ENCODE measurements at places on chromosomes 1 and 21.

GRCh38 chr21:38831526-38832467 lies 26.1 kb downstream of the ETS2 start:
- DNase-seq, result no peak

- no peak for DNase-seq
Measured at GRCh38 chr1:20693623-20694022, 24.2 kb downstream of the KIF17 start.

- DNase-seq, result no peak
Measured at GRCh38 chr1:61322008-61322744, 239.8 kb downstream of the NFIA start.

GRCh38 chr1:170697316-170697715 lies 33.4 kb downstream of the PRRX1 start:
- no peak for DNase-seq

- no peak for DNase-seq
Measured at GRCh38 chr1:169025412-169025811, 81.1 kb upstream of the ATP1B1 start.

DNA sequence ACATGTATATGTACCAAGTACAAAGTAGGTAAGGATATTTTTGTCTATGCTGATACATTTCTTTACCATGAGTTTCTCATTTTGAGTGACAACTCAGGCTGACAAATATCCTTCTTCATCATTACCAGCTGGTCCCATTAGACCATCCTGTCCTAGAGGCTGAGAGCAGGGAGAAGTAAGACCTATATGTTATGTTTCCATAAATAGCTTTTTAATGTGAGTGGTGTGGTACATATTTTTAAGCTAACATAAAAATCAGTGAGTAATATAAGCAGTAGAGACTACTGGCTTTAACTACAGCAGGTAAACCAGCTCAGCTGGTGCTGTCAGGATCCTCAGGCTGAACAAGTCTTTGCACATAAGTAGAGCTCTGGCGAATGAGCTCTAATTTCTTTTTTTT lies 62.4 kb downstream of the CLEC20A start:
- no peak for DNase-seq

- peak; percentile 71 for DNase-seq
Measured at GRCh38 chr1:235253219-235253962, 74.6 kb downstream of the ARID4B start.

DNA sequence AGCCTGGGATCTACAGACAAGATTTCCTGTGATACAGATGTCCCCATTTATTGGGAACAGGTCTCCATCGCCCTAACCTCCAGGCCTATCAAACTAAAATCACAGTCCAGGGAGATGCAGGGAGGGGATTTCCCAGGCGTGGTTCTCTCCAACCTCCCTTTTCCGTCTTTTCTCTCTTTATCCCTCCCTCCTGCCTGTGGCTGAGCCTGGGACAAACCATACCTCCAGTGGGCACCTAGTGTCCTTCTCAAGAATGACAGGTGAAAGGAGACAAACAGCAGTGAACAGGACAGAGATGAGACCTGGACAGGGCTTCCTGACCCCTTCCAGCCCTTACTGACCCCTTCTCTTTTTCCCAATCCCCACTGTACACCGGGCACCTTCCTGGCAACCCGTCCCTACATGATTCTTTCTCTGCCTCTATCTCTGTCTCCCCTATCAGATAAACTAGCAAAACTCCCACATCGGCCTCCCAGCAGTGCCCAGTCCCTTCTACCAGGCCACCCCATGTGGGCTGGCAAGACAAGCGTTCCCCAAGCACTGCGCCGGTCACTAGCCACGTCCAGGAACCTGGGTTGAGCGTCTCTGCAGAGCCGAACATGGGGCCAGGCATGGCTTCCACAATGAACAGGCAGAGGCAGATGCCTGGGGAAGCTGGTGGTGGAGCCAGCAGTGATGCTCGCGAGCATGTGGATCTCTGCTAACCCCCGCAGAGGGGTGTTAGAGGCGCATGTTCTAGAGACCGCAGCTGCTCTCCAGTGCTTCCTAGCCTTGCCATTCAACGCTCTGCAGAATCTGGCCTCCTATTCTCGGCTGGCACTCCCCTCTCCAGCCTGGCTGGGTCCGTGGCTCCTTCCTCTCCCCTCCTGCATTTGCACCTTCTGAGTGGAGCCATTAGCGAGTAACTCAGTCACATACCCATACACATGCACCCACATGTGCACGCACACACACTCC lies 54.7 kb downstream of the ELK4 start:
- peak; percentile 40 for DNase-seq

DNA sequence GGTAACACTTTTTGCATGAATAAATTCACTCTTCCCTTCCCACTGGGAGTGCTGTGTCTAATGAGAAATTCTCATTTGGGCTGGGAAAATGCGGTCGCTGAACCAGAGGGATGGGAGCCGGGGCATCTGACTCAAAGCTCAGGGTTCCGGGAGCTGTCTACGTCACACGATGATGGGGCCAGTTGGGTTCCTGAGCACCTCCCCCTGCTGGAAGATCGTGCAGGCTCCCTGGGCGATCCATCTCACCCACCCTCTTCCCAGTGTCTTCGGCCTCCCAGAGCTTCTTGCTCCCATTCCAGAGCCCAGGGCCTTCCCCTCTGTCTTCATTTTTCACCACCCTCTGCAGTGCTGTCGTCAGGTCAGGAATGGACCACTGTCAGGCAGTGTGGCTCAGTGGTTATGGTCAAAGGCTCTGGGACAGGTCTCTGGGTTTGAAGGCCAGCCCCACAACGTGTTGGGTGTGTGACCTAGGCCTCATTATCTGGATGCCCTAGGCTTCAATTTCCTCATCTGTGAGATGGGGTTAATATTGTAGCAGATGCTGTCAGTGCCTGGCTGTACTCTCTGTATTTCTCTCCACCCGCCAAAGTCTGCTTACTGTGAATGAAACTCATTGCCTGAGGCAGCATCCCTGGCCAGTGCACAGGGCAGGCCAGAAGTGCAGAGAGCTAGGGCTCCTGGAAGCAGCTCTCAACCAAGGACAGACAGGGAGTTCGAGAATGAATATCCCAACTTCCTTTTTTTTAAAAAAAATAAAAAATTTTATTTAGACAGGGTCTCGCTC lies 31.8 kb downstream of the IGSF21 start:
- no peak for DNase-seq

- DNase-seq, result no peak
Measured at GRCh38 chr1:169113613-169114119, 7.2 kb downstream of the ATP1B1 start.

- DNase-seq, result no peak
Measured at GRCh38 chr1:206809504-206810084, 37.3 kb upstream of the IL10 start.

DNA sequence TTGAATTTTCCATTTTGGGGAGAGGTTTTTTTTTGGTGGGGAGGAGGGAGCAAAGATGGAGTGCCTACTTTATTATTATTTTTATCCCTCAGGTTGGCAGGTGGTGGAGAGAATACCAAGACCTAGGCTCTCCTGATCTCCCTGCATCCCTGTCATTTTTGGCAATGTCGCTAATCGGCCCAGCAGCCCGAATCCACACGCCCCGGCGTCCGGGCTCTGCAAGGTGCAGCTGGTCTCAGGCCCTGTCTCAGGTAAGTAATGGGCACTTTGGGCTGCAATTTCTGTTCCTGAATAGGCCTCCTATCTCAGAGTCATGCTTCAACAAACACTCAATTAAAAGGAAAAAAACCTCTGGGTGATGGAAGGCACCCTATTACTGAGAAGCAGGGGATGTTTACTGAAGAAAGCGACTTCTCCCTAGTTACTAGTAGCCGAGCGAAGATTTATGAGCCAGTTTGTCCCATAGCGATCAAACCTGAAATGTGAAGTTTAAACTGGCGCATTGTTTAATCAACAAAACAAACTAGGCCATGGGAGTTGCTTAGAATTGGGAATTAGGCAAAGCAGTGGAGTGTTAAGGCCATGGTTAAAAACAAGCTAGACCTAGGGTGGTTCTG lies 137.8 kb downstream of the RWDD3 start:
- no peak for DNase-seq

DNA sequence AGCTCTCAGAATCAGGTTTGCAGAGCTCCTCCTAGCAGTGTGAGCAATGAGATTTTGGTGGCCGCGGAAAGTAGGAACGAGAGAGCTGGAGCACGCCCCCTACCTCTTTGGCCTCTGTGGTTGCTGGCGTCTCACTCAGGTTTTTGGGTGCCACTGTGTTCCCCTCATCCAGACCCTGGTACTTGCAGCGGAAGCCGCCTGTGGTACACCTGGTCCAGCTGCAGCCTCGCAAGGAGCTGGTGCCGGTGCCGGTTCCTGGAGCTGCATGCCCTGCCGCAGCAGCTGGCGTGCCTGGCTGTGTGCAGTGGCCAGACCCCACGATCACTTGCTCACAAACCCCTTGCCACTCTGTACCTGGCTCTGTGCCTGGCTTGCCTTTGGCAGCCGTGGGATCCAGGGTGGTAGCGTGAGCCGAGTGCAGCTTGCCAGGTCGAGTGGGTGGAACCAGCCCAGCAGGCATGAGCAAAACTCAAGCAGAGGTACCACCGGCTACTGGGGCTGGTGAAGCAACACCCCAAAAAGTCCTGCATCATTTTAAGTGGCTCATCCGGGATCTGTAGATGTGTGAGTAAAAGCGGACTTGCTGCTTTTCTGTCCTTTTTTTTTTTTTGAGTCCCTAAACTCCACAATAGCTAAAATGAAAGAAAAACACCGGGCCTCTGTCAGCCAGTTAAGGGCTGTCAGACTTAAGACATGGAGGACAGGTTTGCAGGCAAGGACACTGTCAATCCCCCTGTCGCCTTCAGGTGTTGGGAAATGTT lies 844.9 kb downstream of the KCNT2 start:
- no peak for DNase-seq

DNA sequence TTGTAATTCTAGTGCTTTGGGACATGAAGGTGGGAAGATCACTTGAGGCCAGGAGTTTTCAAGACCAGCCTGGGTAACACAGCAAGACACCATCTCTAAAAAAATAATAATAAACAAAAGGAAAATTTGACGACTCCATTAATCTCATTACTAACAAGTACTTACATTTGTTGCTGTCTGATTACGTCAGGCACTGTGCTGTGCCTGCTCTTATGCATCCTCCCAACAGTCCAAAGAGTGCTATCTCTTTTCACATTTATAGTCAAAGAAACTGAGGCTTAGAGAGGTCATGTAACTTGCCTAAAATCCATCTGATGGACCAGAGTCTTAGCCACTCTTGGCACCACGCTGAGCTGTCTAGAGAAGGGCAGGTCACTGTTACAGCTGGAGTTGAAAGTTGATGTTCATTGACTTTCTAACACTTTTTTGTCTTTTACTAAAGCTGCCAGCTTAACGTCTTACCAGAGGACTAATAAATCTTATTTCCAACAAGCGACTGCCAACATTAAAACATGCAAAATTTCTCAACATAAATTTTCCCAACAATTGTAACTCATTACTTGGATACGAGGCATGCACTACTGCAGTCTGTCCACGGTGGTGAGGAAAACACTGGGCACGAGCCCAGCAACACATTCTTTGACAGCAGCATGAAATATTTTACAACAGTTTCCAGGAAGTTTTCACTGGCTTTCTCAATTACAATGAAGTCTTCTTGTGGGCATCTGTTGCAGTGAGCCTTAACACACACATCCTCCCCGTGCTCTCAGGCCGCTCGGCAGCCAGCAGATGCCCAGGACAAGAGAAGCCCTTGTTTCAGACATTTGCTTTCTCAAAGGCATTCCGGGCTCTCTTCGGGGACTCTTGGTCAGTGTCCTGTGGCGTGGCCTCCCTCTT lies 262.9 kb upstream of the PROX1 start:
- no peak for DNase-seq

GRCh38 chr1:230043081-230043480 lies 24.0 kb upstream of the GALNT2 start:
- no peak for DNase-seq

DNA sequence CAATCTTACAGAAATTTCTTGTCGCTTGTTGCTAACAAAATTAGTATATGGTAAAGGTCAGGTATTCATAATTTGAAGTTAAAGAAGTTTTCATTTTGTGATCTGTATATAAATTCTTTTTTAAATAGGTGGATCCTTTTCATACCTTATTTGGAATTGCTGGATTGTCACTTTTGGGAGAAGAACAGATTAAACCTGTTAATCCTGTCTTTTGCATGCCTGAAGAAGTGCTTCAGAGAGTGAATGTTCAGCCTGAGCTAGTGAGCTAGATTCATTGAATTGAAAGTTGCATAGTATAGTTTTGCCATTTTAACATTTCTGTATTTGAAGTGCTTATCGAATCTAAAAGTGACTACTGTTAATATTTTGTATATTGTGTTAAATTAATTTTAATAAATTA lies 2.3 kb upstream of the MSH4 start:
- no peak for DNase-seq

- DNase-seq, result no peak
Measured at GRCh38 chr1:160232911-160233310, 27.7 kb downstream of the PEA15 start.

DNA sequence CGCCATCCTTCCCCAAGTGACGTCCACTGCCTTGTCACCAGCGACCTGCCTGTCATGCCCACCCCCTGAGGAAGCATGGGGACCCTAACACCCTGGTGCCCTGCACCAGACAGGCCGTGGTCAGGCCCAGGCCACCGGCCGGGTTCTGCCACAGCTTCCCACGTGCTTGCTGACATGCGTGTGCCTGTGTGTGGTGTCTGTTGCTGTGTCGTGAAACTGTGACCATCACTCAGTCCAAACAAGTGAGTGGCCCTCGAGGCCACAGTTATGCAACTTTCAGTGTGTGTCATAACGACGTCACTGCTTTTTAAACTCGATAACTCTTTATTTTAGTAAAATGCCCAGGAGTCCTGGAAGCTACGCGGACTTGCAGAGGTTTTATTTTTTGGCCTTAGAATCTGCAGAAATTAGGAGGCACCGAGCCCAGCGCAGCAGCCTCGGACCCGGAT lies 8.5 kb upstream of the CTRC start:
- no peak for DNase-seq

DNA sequence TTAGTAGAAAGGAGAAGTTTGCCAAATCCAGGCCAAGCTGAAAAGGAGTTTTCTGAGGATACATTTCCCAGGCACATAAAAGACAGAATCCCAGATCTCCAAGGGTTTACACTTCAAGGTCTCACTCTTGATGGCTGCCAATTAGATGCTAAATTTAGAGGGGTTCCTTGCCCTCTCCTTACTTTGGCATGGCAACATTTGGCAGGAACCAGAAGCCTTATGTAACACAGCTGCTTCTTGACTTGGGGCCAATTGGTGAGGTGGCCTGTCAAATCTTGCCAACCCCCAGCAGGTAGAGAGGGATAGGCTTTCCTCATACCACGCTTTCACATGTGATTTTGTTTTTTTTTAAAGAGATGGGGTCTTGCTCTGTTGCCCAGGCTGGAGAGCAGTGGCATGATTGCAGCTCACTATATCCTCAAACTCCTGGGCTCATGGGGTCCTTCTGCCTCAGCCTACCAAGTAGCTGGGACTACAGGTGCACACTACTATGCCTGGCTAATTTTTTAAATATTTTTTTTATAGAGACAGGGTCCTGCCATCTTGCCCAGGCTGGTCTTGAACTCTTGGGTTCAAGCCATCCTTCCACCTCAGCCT lies 25.2 kb upstream of the NKAIN1 start:
- no peak for DNase-seq
